ENCODE measurements at places on chromosomes 2 and 18.
A peak's percentile ranks its signal among the peaks of the same experiment; 100 is the strongest.

DNA sequence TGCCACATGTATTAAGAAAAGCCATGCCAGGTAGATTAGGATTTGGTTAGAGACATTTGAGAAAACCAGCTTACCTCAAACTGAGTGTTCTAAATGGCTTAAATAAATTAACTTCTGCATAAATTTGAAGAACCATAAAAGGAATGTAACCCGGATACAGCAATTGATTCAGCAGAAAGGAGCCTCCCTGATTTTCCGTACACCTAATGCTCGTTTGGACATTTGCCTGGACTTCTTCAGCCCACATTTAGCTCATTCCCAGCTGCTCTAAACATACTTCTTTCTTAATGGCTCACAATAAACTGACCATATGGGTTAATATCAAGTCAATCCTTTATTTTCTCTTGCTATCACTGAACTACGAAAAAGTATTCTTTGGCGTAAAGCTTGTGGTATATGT, 392.4 kb downstream of the ZNF516 start:
- H3K4me3 ChIP-seq, result no peak overlapping the region
- peaks cover 2% of the 10 kb centered on the region for H3K27me3 ChIP-seq
- no peak for DNase-seq
- no peaks in the 10 kb centered on the region for H3K36me3 ChIP-seq

DNA sequence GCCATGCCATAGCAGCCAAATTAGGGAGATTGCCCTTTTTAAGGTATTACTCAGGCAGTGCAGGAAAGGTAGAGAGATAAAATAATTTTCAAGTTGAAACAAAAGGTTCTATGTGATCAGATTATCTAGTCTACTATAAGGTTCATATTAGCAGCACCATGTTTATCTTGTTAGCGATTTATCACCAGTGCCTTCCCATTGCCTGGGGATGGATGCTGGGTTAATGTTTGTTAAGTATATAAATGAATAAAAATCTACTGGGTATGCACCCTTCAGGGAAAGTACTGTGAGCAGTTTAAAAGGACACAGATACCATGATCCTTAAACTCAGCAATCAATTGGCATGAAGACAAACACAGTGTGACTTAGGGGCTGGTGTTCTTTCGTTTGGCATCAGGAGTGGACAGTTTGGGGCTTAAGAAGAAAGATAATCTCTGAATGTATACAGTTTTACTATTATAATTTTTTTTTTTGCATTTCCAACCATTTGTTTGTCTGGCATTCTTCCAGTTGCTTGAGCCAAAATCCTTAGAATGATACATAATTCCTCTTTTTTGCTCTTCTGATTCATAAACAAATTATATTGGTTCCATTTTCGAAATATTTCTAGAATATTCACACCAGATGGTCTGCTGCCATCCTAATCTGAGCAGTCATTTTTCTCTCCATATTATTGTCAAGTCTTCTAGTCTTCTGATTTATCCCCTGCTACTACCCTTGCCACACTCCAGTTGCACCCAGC, 512.8 kb upstream of the SLC8A1 start:
- no peak overlapping the region for H3K27ac ChIP-seq
- H3K36me3 ChIP-seq, result no peaks in the 10 kb centered on the region
- H3K4me1 ChIP-seq, result no peaks in the 10 kb centered on the region
- H3K4me3 ChIP-seq, result no peak overlapping the region

DNA sequence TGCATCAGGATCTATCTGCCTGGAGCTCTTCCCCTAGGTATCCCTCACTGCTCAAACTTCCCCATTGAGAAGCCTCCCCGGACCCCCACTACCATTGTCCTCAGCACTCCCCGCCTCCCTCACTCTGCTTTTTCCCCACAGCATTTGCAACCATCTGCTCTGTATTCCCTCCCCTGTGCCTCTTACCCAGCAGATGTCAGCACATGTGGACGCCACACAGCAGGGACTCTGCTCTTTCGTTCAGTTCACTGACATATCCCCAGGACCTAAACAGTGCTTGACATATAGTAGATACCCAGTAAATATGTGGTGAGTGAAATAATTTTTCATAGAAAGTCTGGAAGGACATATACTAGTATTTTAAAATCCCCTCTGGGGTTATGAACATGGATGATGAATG, 101.1 kb downstream of the TMEM247 start:
- DNase-seq, result no peak
- H3K27me3 ChIP-seq, result no peaks in the 10 kb centered on the region
- no peaks in the 10 kb centered on the region for H3K4me1 ChIP-seq
- H3K4me3 ChIP-seq, result no peak overlapping the region
- H3K27ac ChIP-seq, result no peak overlapping the region

DNA sequence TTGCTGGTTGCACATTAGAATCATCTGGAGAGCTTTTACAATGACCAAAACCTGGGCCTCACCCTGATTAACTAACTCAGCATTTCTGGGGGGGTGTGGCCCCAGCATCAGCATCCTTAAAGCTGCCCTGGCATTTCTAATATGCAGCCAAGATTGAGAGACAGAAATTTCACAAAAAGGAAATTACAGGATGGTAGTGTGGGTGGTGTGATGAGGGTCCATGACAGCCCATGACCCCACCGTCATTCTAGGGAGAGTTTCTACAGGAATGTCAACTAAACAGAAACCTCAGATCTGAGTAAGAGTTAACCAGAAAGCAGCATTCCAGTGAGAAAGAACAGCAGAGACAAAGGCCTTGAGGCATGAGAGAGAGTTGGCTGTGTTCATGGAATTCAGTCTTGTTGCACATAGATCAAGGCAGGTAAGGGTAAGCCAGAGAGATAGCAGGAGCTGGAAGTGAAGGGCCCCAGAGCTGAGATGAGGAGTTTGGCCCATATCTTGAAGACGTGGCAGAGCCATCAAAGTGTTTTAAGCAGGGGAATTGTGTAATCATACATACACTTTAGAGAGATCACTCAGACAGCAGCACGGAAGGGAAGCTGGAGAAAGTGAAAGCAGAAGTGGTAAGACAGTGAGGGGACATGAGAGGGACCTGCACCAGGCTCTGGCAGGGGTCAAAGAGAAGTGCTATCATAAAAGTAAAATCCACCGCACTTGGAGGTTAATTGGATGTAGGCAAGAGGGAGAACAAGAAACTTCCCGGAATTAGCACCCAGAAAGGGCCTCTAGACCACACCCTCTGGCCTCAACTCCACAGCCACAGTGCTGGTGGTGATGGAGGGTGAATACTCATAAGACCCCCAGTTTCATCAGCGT, 7.8 kb upstream of the TRABD2A start:
- DNase-seq, result peak; percentile 79
- no peaks in the 10 kb centered on the region for H3K36me3 ChIP-seq
- peak overlapping the region; percentile 92 for H3K27ac ChIP-seq
- H3K27me3 ChIP-seq, result no peaks in the 10 kb centered on the region
- peak overlapping the region; percentile 68 for H3K4me3 ChIP-seq

DNA sequence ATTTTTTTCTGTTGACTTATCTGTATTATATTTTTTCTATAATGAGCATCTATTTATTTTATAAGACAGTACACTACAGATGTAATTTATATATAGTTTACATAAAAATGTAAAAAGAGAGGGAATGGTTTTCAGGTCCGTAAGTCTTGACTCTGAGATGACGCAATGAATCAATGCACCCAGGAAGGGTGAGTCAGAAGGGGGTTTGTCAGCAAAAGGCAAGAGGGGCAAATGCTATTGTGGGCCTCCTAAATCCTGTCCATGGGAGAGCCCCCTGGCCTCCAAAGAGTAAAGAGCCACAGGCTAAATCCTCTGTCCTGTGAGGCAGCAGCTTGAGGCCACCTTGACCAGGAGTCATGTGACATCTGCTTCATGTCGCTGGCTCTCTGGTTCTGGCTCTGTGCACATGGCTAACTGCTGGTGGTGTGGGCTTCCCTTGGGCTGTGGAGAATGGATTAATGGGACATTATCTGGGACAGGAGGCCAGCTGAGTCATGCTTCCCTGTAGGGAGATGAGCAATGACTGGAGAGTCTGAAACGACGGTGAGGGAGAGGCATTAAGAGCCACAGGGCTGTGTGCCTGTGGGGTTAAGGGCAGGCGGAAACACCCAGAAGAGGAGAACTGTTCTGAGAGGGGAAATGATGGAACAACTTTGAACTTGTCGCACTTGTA, 22.8 kb upstream of the ASB18 start:
- H3K27me3 ChIP-seq, result peaks cover 16% of the 10 kb centered on the region
- H3K36me3 ChIP-seq, result no peaks in the 10 kb centered on the region
- H3K4me3 ChIP-seq, result no peak overlapping the region
- no peaks in the 10 kb centered on the region for H3K4me1 ChIP-seq

DNA sequence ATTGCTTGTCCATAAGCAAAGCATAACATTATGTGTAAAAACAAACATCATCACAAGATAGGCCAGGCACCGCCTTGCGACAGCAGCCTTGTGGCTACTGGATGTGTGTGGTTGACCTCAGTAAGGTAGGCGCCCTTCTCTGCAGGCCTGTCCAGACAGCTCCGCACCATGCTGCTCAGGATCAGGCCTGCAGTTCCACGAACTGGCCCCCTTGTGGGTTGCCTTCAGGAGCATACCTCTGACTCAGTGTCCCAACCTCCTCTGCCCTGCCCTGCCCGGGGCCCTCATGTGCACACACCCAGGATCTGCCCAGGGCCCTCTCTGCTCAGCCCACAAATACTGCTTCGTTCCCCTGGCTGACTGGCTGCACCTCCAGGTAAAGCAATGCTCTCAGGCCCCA, 16.1 kb upstream of the ZNF236 start:
- H3K27ac ChIP-seq, result no peak overlapping the region
- H3K36me3 ChIP-seq, result peaks cover 4% of the 10 kb centered on the region
- no peak for DNase-seq
- no peak overlapping the region for H3K4me3 ChIP-seq

DNA sequence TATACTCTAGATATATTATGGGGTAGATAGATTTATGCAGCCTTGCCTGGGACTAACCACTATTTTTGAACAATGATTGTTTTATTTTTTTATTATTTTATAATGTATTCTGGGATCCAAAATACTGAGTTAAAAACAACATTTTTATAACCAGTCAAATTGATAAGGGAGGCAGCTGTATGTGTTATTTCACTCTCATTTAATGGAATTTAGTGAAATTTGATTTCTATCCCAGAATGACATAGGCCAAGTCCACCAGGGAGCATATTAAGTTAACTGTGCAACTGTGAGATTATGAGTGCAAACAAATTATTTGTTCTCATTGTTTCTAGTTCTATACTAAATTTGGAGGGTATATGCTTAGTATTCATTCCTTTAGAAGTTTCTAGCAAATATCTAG, 553.6 kb upstream of the NRP2 start:
- no peak overlapping the region for H3K4me3 ChIP-seq
- H3K27ac ChIP-seq, result no peak overlapping the region
- H3K4me1 ChIP-seq, result peaks cover 17% of the 10 kb centered on the region
- H3K27me3 ChIP-seq, result no peaks in the 10 kb centered on the region

DNA sequence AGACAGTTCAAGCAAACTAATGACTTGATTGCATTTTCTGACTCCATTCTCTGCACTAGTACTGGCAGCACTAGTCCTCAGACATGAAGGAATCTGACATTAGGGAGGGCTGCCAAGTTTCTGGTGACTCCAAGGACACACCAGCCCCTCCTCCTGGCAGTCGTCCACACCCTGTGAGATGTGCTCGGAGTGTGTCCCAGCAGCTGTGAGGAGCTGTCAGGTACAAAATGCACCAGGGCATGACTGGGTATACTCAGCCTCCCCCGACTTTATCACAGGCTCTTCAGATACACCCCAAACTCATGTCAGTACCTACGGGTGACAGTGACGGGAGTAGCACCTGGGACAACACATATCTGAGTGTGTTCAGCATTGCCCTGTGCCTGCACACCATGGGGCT, 43.1 kb downstream of the EDAR start:
- H3K4me3 ChIP-seq, result no peak overlapping the region
- H3K36me3 ChIP-seq, result peaks cover 14% of the 10 kb centered on the region
- H3K4me1 ChIP-seq, result no peaks in the 10 kb centered on the region
- no peaks in the 10 kb centered on the region for H3K27me3 ChIP-seq
- H3K27ac ChIP-seq, result no peak overlapping the region

- H3K27ac ChIP-seq, result no peak overlapping the region
- no peak overlapping the region for H3K4me3 ChIP-seq
- H3K4me1 ChIP-seq, result no peaks in the 10 kb centered on the region
- peaks cover 3% of the 10 kb centered on the region for H3K27me3 ChIP-seq
Measured at GRCh38 chr2:172996387-172996961, 79.2 kb upstream of the MAP3K20 start.

DNA sequence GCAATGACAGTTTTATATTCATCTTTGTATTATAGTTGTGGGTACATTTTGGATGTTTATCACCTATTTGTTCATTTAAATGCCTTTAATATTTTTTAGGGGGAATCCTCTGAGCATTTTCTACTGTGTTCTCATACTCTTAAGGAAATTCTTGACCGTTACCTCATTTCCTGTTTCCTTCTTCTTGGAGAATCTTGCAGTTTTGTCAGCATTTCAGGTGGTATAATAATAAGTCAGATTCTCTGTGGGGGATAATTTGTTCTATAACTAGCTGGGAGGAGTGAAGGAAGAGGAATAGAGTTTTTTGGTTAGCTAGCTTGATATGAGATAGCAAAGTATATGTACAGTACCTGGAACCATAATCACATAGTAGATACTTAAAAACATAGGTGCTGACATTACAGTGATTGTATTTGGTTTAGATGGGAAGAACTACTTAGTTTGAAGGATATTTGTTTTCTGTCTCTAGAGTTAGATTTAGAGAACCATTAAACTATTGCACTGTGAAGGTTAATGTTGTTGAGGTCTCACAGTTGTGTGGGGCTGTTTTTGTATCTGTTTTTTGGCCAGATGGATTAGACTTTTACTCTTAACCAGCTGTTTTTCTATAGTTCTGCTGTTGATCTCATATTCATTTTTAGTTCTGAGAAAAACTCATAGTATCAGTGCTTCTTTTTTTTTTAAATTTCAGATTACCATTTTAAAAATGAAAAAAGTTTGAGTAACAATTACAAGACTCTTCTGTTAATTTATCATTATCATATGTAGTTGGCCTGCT, 14.2 kb downstream of the MTX2 start:
- H3K27me3 ChIP-seq, result no peaks in the 10 kb centered on the region
- H3K4me1 ChIP-seq, result peaks cover 56% of the 10 kb centered on the region
- H3K36me3 ChIP-seq, result peaks cover 16% of the 10 kb centered on the region
- H3K27ac ChIP-seq, result peak overlapping the region; percentile 13

GRCh38 chr2:129396980-129397599, 582.4 kb upstream of the RAB6C start:
- peak; percentile 31 for DNase-seq
- H3K4me1 ChIP-seq, result no peaks in the 10 kb centered on the region
- H3K27ac ChIP-seq, result no peak overlapping the region
- no peak overlapping the region for H3K4me3 ChIP-seq
- H3K27me3 ChIP-seq, result no peaks in the 10 kb centered on the region

- no peak for DNase-seq
- no peaks in the 10 kb centered on the region for H3K36me3 ChIP-seq
- H3K4me1 ChIP-seq, result no peaks in the 10 kb centered on the region
- H3K27ac ChIP-seq, result no peak overlapping the region
Measured at GRCh38 chr18:70221156-70221914, 15.8 kb upstream of the RTTN start.
